ENCODE measurements at places on chromosomes 5 and 9. TPM values are rescaled to one million over a fixed set of nuclear protein-coding genes. Genes with fewer than 3 reads are reported as not detected.
A peak's percentile ranks its signal among the peaks of the same experiment; 100 is the strongest.

- no peak overlapping the region for H3K27ac ChIP-seq
- no peaks in the 10 kb centered on the region for H3K36me3 ChIP-seq
- H3K4me3 ChIP-seq: no peak overlapping the region
- H3K4me1 ChIP-seq: no peaks in the 10 kb centered on the region
- DNase-seq: no peak
- H3K27me3 ChIP-seq: no peaks in the 10 kb centered on the region
These were observed 180.1 kb upstream of the ELL2 start for GRCh38 chr5:96141749-96142148.

GRCh38 chr9:73575101-73576060 is 423.7 kb downstream of the ANXA1 start:
- peaks cover 22% of the 10 kb centered on the region for H3K27me3 ChIP-seq
- no peaks in the 10 kb centered on the region for H3K36me3 ChIP-seq
- no peaks in the 10 kb centered on the region for H3K4me1 ChIP-seq
- DNase-seq: no peak
- no peak overlapping the region for H3K27ac ChIP-seq

GRCh38 chr5:122112063-122112462 is 17.3 kb upstream of the ZNF474 start:
- no peak overlapping the region for H3K27ac ChIP-seq
- H3K27me3 ChIP-seq: no peaks in the 10 kb centered on the region
- H3K4me1 ChIP-seq: no peaks in the 10 kb centered on the region

DNA sequence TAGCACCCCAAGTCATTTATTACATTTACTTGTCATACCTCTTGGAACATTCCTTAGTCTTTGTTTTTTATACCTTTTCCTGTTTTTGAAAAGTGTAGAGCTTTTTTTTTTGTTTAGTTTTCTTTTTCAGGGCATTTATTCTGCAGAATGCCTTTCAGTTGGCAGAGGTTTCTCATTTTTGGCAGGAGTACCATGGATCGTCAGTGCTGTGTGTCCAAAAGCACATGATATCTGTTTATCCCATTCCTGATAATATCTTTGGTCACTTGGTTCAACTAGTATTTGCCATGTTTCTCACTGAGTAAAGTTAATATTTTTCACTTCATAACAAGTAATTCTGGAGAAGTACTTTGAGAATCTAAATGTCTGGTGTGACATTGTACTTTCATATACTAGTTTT is 10.7 kb downstream of the OGN start:
- no peak for DNase-seq
- no peak overlapping the region for H3K27ac ChIP-seq
- no peaks in the 10 kb centered on the region for H3K36me3 ChIP-seq
- no peaks in the 10 kb centered on the region for H3K4me1 ChIP-seq

SLC6A3 gene
- total RNA-seq: not detected

GRCh38 chr9:93606187-93606586 is 29.8 kb downstream of the PHF2 start:
- H3K4me1 ChIP-seq: no peaks in the 10 kb centered on the region
- no peaks in the 10 kb centered on the region for H3K36me3 ChIP-seq
- no peaks in the 10 kb centered on the region for H3K27me3 ChIP-seq
- no peak overlapping the region for H3K4me3 ChIP-seq
- DNase-seq: no peak

KIF12 gene
- 6.4 TPM for total RNA-seq

NMUR2 gene
- not detected for total RNA-seq

DNA sequence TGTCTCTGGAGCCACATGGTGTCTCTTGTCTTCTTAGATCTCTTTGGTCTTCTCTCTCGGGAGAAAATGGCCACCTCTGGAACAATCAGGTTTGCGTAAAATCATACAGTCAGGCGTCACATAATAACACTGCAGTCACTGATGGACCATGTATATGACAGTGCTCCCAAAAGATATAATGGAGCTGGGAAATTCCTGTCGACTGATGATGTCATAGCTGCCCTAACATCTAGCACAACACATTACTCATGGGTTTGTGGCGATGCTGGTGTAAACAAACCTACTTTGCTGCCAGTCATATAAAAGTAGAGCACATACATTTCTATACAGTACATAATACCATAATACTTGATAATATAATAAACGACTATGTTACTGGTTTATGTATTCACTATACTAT is 30.1 kb upstream of the RAI14 start:
- no peaks in the 10 kb centered on the region for H3K27me3 ChIP-seq
- H3K27ac ChIP-seq: no peak overlapping the region
- H3K36me3 ChIP-seq: no peaks in the 10 kb centered on the region

WDR36 gene
- 53.6 TPM for total RNA-seq

DNA sequence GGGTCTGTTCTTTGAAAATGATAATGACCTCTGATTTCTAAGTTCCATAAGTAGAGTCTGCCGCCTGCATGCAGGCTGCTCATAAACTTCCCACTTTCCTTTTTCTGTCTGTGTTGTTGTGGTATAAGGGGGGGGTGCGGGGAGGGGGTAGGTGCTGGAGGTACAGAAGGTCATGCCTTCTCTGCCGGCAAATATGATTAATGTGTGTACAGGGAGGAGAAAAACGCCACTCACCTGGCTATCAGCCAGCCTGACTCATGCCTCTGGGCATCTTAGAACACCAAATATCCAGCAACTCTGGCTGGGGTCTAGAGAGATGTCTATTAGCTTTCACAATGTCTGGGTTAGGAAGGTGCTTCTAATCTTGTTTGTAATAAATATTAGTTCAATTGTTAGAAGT is 128.3 kb downstream of the EFNA5 start:
- peaks cover 14% of the 10 kb centered on the region for H3K4me1 ChIP-seq
- H3K27ac ChIP-seq: no peak overlapping the region
- DNase-seq: peak; percentile 54
- H3K27me3 ChIP-seq: peaks cover 8% of the 10 kb centered on the region
- no peaks in the 10 kb centered on the region for H3K36me3 ChIP-seq

- H3K36me3 ChIP-seq: no peaks in the 10 kb centered on the region
- no peaks in the 10 kb centered on the region for H3K27me3 ChIP-seq
- H3K4me1 ChIP-seq: no peaks in the 10 kb centered on the region
- DNase-seq: no peak
- H3K4me3 ChIP-seq: no peak overlapping the region
These were observed 76.2 kb upstream of the PTCH1 start for GRCh38 chr9:95592931-95593330.

SPATA31D4 gene
- not detected for total RNA-seq

CD72 gene
- total RNA-seq: 1.6 TPM

DNA sequence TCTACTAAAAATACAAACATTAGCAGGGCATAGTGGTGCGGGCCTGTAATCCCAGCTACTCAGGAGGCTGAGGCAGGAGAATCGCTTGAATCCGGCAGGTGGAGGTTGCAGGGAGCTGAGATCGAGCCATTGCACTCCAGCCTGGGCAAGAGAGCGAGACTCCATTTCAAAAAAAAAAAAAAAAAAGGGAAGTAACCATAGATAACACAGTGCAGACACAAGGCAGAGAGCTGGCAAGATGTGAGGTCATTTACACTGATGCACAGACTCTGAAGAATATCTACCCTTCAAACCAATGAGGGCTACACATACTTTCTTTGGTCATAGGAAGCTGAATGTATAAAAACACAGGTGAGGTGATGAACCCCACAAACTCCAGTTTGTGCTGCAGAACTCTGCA is 131.9 kb downstream of the DCP2 start:
- no peak for DNase-seq
- H3K27me3 ChIP-seq: no peaks in the 10 kb centered on the region
- H3K36me3 ChIP-seq: no peaks in the 10 kb centered on the region
- no peak overlapping the region for H3K27ac ChIP-seq

GRCh38 chr5:97443740-97444139 is 260.7 kb upstream of the RIOK2 start:
- no peak overlapping the region for H3K27ac ChIP-seq
- H3K4me3 ChIP-seq: no peak overlapping the region
- no peaks in the 10 kb centered on the region for H3K27me3 ChIP-seq
- no peak for DNase-seq

DNA sequence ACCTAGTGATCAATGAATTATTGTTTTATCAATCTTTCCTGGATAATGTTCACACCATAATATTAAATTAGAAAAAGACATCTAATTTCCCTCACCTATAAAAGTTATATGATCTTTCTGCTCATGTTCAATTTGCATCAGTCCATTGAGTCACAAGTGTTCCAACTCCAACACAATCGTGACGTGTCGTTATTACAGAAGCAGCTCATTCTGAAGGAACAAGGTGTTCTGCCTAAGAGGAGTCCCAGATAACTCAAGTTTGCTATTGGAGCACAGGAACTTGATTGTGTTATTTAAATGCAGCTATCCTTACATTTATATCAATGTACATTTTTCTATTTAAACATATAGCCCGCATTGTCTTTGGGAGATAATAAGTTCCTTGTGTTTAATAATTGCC is 30.6 kb downstream of the ATPSCKMT start:
- no peaks in the 10 kb centered on the region for H3K36me3 ChIP-seq
- no peak overlapping the region for H3K27ac ChIP-seq
- H3K27me3 ChIP-seq: no peaks in the 10 kb centered on the region
- no peak overlapping the region for H3K4me3 ChIP-seq
- no peaks in the 10 kb centered on the region for H3K4me1 ChIP-seq
- no peak for DNase-seq

ZBTB43 gene
- total RNA-seq: 15.4 TPM

- no peak overlapping the region for H3K27ac ChIP-seq
- no peak overlapping the region for H3K4me3 ChIP-seq
- no peaks in the 10 kb centered on the region for H3K36me3 ChIP-seq
- DNase-seq: no peak
- no peaks in the 10 kb centered on the region for H3K27me3 ChIP-seq
These were observed 65.7 kb upstream of the IL6ST start for GRCh38 chr5:56060276-56061110.

DNA sequence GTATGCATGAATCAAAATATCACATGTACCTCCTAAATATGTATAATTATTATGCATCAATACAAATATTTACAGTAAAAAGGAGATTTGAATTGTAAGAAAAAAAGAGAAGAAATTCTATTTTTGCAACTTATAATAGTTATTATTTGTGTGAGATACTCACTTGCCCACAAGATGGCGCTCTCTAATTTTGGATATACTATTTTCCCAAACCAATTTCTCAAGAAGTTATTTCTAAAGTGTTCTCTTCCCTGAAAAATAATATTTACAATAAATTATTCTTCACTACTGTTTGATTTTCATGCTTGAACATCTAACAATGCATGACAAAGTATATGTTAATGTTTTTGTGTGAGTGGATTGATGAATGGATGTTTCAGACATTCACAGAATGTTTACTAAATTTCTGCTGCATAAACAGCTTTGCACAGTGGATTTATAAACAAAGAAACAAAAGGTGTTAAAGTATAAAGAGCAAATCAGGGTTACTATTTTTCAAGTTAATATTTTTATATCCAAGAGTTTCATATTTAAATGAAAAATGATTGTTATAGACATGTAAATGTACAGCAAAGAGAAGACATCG is 503.4 kb downstream of the PDE4D start:
- no peak for DNase-seq
- no peaks in the 10 kb centered on the region for H3K36me3 ChIP-seq
- no peaks in the 10 kb centered on the region for H3K4me1 ChIP-seq
- H3K27me3 ChIP-seq: peaks cover 11% of the 10 kb centered on the region

- no peak overlapping the region for H3K4me3 ChIP-seq
- no peaks in the 10 kb centered on the region for H3K4me1 ChIP-seq
- DNase-seq: no peak
- no peaks in the 10 kb centered on the region for H3K36me3 ChIP-seq
- no peak overlapping the region for H3K27ac ChIP-seq
- H3K27me3 ChIP-seq: peaks cover 26% of the 10 kb centered on the region
These were observed 68.0 kb downstream of the FSTL4 start for GRCh38 chr5:133544346-133544745.

OBP2B gene
- not detected for total RNA-seq

MAMDC2 gene
- total RNA-seq: 1.2 TPM

DNA sequence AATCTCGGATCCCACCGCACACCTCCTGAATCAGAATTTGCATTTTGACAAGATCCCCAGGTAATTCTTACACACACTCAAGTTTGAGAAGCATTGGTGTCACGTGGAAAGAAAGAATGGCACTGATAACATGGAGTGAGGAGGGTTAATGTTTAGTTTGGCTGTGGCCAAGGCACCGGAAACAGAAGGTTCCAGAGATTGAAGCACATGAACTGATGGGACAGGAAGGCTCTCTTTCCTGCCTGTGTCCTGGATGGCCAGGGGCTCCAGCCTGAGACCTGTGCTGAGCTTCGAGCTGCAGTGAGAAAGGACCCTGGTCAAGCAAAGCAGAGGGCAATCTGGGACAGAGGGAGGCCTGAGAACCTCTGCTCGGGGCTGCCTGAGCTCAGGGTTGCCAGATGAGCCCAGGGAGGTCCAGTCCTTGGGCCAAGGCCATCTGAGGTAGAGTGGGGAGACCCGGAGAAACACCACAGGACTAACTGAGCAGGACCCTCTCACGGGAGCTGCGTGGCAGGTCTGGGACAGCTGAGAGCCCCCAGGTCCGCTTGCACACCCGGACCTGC is 27.3 kb downstream of the AFAP1L1 start:
- DNase-seq: no peak
- H3K27me3 ChIP-seq: no peaks in the 10 kb centered on the region
- no peak overlapping the region for H3K27ac ChIP-seq
- H3K4me3 ChIP-seq: no peak overlapping the region
- H3K36me3 ChIP-seq: no peaks in the 10 kb centered on the region
- H3K4me1 ChIP-seq: peaks cover 13% of the 10 kb centered on the region

EMB gene
- 15.2 TPM for total RNA-seq

DNA sequence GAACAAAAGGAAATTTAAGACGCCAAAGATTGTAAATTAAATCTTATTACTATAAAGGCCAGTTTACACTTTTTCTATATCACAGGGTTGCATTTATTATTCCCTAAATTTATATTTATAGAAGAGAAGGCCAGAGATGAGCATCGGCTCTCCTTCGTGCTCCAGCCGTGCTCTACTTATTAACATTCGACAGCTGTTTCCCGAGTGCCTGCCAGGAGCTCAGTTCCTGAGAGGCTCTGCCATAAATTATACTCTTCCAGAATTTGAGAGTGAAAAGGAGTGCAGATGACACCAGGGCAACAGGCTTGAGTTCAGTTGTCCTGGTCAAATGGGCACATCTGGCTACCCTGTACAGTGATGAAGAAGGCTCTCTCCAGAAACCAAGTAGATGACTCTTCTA is 70.1 kb downstream of the PCSK5 start:
- no peaks in the 10 kb centered on the region for H3K27me3 ChIP-seq
- H3K27ac ChIP-seq: no peak overlapping the region
- DNase-seq: no peak
- peaks cover 7% of the 10 kb centered on the region for H3K4me1 ChIP-seq
- H3K36me3 ChIP-seq: no peaks in the 10 kb centered on the region
- H3K4me3 ChIP-seq: no peak overlapping the region

GRCh38 chr9:101235105-101235866 is 149.5 kb downstream of the BAAT start:
- no peak overlapping the region for H3K4me3 ChIP-seq
- no peaks in the 10 kb centered on the region for H3K36me3 ChIP-seq
- H3K4me1 ChIP-seq: no peaks in the 10 kb centered on the region
- H3K27ac ChIP-seq: no peak overlapping the region

GRCh38 chr5:96177303-96177869 is 215.7 kb upstream of the ELL2 start:
- H3K4me1 ChIP-seq: peaks cover 19% of the 10 kb centered on the region
- peak; percentile 12 for DNase-seq
- no peaks in the 10 kb centered on the region for H3K36me3 ChIP-seq
- no peaks in the 10 kb centered on the region for H3K27me3 ChIP-seq
- no peak overlapping the region for H3K27ac ChIP-seq
- no peak overlapping the region for H3K4me3 ChIP-seq

DAPK1 gene
- 5.6 TPM for total RNA-seq
